ENCODE measurements at places on chromosomes 7 and 10.

DNA sequence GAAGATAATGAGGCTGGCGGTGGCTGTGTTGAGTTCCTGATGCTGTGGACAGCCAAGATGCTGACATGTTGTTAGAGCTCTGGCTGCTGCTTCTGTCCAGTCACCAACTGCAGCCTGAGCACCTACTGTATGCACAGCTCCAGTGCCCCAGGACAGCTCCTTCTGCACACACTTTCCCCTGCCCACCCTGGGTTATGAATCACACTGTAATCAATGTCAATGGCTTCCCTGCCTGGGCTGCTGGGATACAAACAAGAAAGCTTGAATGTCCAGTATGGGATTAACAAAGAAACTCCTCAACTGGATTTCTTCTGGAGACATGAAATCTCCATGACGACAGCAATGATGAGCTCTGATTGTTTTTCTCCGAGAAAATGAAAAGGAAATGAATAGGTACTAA, 172.0 kb downstream of the GFRA1 start:
- DNase-seq: no peak

GRCh38 chr7:12458520-12459131, 55.0 kb upstream of the VWDE start:
- DNase-seq: no peak

DNA sequence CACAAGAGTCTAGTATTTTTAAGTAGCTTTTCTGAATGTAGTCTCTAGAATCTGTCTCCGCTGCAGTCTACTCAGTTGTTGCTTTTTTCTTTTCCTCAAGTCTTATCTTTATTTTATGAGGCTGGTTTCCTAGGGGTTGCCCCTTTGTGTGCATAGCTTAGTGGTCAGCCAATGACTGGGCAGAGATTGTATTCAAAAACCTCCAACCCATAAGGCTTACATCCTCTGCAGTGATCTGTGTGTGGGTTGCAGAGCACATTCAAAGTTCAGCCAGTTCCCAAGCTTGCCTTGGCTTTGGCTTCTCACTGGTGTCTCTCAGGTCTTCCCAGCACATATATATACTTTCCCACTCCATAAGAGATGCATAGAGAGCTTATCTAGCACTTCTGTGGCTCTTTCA, 160.0 kb upstream of the TCF7L2 start:
- DNase-seq: no peak

DNA sequence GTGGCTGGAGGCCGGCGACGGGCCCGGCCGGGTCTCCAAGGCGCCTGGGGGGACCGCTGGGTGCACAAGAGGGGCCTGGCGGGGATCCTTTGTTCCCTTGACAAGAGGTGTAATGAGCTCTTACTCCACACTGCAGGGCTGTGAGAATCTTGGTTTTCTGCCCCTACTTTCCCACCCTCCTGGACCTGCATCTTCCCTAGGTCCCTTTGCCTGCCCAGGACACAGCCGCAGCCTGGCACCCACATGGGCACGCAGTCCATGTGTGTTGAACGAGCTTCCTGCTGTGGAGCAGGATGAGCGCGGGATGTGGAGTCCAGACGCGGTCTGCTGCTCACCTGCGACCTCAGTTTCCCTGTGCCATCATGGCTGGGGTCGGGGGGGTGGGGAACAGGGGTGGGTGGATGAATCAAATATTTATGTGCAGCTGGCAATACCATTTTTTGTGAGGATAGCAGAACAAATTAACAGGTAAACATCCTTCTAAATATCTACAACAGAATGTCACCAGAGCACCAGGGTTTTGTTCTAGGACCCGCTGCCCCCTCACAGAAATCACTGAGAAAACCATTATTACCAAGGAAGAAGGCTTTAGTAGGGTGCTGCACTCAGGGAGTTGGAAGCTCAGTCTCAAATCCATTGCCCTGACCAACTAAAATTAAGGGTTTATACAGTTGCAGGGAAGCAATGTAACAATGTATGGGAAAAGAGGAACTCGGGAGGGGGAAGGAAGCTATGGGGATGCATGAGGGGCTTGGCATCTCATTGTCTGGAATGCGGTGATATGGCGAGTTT, 474 bp upstream of the NSMCE4A start:
- no peak for DNase-seq

DNA sequence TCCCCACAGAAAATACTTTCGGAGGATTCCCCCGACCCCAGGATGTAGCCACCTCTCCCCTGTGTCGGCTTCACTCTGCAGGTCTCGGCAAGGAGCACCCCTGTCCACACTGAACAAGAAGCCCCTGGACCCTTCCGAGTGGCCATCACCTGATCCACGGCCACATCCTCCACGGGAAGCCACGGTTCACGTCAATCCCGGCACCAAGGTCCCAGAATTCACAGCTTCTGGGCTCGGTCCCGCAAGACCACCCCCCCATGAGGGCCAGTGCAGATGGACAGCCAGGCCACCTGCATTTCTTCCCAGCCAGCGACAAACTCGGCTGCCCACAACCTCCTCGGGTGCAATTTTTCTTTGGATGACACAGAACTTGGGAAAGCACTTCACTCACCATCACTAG, 199.6 kb downstream of the PTPRN2 start:
- no peak for DNase-seq

DNA sequence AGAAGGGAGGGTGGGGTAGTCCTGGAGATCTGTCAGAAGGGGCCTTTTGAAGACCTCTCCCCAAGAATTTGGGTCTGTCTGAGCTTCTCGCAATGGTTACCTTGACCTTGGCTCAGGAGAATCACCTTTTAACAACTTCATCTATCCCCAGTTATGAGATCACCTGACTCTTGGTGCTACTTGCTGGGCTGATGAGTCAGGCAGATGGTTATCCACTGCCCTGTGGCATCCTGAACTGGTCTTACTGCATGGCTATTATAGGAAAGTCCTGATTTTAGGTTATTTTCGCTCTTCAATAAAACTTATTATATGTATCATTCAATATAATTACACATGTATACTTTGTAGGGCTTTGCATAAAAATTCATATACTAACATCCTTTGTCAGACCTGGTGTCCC, 274.7 kb downstream of the GFRA1 start:
- DNase-seq: no peak

DNA sequence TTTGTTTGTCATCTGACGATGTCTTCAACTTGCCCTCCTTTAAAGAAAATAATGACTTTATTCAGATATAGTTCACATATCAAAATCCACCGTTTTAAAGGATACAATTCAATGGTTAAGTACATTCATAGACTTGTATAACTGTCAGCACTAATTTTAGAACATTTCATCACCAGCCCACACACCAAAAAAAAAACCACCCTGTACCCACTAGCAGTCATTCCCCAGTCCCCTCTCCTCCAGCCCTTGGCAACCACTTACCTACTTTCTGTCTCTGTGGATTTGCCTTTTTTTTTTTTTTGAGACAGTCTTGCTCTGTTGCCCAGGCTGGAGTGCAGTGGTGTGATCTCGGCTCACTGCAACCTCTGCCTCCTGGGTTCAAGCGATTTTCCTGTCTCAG, 5.3 kb upstream of the HILPDA start:
- DNase-seq: no peak

DNA sequence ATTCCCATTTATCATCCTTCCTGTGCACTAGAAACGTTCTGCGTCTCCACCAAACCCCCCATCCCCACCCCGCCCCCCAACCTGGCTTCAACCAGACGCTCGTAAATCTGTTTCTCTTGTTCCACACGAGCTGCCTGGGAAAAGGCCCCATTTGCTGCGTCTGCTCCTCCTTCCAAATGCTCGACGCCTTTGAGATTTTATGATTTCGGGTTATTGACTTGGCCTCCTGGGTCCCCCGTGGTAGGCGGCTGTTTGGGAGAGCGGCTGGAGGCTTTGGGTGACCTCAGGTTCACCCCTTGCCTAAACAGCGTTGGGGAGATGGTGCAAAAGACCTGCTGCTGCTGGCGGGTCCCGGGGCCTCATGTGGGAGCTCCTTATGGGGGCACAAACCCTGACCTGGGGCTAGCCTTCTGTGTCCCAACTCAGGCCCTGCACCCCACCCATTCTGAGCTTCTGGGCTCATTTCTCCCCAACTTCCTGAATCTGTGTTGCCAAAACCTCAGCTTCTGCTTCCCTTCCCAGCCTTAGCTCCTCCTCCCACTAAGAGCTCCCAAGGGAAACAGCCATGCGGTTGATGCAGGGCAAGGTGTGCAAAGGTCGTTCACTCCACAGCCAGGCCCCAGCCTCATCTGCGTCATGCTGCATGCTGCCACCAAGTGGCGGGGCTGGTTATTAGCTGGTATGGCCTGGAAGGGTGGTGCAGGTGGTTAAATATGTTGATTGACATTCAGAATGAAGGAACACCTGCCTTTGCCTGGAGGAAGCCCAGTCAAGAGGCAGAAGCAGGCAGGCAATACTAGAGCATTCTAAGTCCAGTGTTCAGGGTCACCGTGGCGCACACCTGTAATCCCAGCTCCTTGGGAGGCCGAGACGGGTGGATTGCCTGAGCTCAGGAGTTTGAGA, 49.1 kb upstream of the ELN start:
- DNase-seq: no peak

- DNase-seq: no peak
These were observed 34.3 kb downstream of the TPST1 start for GRCh38 chr7:66239467-66239856.

DNA sequence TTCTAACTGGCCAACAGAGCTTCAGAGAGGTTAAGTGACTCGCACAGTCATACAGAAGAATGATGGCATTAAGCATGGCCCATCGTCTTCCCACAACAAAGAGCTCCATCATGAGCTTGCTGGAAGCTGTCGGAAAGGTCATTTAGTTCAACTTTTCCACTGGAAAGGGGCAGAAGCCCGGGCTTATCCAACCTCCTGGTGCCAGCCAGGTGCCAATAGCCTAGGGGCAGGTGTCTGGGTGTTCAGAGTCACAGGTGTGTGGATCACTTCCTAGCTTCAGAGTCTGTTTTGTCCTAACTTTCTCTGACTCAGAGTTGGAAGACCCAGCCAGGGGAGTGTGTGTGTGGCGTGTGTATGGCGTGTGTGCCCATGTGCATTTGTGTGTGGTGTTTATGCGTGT, 1.3 kb upstream of the TRPV6 start:
- no peak for DNase-seq

GRCh38 chr10:8594711-8595110, 540.2 kb downstream of the GATA3 start:
- no peak for DNase-seq

- no peak for DNase-seq
These were observed 338.3 kb upstream of the TEX47 start for GRCh38 chr7:89133819-89134218.

GRCh38 chr10:122085423-122085911, 96.5 kb downstream of the TACC2 start:
- DNase-seq: no peak

DNA sequence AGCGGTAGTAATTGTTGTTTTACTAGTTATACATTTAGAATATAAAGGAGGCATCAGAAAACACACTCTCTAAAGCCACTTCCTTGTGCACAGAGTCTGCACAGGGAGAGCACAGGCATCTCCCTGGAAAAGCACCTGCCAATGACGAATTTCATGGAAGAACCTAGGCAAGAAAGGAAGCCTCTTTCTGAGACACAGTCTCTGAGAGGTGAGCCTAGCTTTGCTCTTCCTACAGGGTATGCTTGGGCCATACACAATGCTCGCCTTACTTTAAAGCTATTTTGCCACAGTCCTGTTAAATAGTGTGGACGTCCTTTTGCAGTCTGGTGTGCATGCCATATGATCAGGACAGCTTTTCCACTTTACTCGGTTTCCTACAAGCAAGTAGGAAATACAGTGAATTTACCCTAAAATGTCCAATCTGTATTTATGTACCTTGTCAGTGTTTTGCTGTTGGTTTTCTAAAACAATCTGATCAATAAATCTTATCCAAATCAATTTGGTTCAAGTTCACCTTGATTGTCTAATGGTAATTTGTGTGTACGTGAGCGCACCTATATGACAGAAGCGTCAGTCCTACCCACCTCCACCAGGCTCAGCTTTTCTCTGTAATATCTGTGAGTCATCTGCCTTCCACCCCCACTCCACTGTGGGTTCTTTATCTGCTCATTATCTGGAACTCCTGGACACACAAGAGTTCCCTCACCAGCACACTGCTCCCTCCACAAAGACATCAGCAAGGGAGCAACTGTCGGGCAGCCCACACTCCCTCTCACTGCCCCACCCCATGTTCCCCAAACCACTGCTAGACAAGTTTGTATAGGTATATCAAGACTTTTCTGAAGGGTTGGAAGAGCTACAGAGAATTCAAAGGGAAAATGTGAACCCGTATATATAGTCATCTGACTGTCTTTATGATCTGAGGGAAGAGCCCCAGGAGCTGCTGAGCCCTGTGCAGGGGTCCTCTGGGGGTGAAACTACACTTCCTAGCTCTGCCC, 65.2 kb downstream of the KLHDC10 start:
- no peak for DNase-seq

GRCh38 chr7:133376514-133376913, 123.6 kb downstream of the EXOC4 start:
- no peak for DNase-seq

GRCh38 chr10:72561745-72562166, 64.1 kb downstream of the MICU1 start:
- no peak for DNase-seq

DNA sequence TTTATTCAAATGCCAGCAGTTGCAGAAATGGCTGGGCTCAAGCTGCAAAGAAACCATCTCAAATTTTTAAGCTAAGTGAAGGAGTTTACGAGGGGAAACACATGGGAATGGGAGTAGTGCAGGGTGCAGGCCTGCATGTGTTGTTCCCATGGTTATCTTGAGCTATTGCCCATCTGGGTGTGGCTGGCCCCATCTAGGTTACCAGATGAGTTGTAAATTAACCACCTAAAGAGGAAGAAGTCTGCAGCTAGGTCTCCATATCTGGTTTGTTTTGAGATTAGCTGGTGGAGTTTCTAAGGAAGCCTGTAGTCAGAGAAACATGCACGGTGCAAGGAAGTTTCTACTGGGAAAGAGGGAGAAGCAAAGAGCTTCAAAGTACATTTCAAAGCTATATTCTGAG, 23.3 kb upstream of the STEAP2 start:
- DNase-seq: no peak
